ENCODE measurements at places on chromosomes 1 and 21.

GRCh38 chr1:165495858-165496205 lies 48.0 kb upstream of the LRRC52 start:
- DNase-seq, result no peak

GRCh38 chr1:235999259-235999925 lies 65.5 kb downstream of the NID1 start:
- no peak for DNase-seq

GRCh38 chr1:194512345-194512744 lies 1325.9 kb upstream of the B3GALT2 start:
- no peak for DNase-seq

GRCh38 chr1:30697571-30698376 lies 25.6 kb downstream of the MATN1 start:
- DNase-seq, result no peak

- peak; percentile 60 for DNase-seq
Measured at GRCh38 chr1:226548256-226549093, at the start of gene STUM. Gene STUM (plus strand): TSS chr1:226548764. CDS start chr1:226548905, 141 bp downstream.

GRCh38 chr1:3598522-3599285 lies 12.6 kb downstream of the MEGF6 start:
- no peak for DNase-seq

Measured in NCI-H1092 treated with DMSO at 0.1 percent for 48 hours (cell line).